ENCODE measurements at places on chromosomes 16 and 17.
A peak's percentile ranks its signal among the peaks of the same experiment; 100 is the strongest.

DNA sequence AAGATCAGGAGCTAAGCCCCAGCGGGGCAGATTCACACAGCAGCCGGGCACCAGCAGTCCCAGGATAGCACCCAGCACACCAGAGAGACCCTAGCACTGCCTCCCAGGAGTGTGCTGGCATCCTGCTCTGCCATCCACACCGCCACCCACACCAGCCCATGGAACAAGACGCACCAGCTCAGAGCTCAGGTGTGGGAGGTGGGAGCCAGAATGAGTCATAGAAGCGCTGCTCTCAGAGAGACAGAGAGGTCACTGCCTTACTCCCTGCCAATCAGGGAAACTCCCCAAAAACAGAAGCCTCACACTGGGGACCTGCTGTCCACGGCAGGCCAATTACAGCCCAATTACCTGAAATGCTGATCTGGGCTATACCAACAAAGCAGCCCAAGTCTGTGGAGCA is 64.9 kb downstream of the CDYL2 start:
- no peak for DNase-seq

DNA sequence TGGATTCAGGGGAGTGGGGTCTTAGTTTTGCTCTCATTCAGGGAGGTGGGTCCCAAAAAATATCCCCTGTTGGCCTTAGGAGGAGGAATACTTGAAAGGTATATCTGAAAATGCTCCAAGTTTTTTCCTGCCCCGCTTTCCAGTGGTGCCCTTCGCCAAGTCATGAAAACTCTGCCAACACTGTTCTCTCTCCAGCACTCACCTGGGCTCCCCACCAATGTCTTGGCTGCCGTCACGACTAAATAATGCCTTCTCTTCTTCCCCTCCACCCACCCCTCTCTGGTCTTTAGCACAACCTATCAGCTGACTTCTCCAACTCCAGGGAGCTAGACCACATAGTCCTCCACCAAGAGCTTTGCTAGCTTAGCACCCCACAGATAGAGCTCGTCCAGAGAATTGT is 30.6 kb downstream of the ZFHX3 start:
- no peak for DNase-seq

GRCh38 chr16:87463722-87464690 is 28.8 kb downstream of the ZCCHC14 start:
- DNase-seq = no peak

GRCh38 chr17:72460711-72461110 is 339.9 kb downstream of the SOX9 start:
- no peak for DNase-seq

DNA sequence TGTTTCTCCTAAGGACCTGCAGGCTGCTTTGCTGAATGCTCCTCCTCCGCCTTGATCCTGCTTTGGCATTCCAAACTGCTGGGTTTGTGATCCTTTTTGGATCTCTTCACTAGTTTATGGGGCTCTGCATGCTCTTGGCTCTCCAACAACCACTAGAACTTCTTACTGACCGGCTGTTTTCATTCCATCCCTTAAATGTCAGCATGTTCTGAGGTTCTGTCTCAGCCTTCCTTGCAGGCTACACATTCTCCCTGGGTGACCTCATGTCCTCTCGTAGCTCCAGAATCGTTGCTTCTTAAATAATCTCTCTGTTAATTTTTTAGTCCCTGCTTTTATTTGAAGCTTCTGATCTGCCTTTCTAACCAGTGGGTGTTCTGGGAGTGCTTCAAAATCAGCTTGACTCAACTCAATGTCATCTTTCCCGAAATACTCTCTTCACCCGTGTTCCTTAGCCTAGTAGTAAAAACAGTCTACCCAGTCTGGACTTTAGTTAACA is 119.0 kb upstream of the HS3ST2 start:
- DNase-seq = no peak

DNA sequence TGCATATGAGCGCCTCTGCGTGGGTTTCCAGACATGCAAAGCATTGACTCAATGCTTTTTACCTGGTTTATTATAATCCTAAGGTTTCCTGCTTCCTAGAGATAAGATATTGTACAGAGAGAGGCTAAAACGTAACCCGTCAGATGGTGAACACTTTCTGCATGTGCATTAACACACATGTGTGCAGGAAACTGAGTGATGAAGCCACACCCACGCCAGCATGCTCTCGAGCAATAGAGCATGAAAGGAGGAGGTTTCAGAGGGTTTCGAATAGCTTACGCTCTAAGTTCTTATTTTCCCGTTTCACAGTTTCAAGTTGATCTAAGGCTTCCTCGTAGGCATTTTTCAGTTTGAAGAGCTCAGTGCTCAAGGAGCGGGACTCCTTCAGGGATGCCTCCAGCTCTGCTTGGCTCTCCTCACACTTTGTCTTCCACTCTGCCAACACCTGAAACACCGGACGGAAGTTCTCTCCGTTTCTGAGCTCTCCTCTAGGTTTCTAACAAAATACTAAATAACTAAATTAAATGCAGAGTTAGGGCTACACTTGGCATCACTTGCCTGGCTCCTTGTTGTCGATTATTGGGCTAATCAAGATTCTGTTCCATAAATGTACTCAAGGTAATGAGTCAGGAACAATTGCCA is 23.2 kb downstream of the MYH3 start:
- no peak for DNase-seq

DNA sequence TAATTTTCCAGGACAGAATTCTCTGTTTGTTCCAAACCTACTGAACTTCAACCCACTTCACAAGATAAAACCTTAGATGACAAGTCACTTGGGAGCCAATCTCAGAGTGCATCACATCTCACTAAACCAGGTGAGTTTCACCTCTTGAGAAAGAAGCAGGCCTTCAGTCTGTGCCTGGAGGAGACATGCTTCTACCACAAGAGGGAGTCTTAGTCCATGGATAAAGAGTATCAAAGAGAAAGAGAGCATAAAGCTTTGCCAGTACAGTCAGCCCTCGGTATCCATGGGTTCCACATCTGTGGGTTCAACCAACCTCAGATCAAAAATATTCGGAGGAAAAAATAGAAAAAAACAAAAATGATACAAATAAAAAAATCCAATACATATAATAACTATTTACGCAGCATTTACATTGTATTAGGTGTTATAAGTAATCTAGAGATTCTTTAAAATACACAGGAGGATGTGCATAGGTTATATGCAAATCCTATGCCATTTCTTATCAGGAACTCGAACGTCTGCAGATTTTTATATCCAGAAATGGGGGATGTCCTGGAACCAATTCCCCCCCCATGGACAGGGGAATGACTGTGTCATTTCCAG is 37.7 kb downstream of the DUSP14 start:
- peak; percentile 25 for DNase-seq

DNA sequence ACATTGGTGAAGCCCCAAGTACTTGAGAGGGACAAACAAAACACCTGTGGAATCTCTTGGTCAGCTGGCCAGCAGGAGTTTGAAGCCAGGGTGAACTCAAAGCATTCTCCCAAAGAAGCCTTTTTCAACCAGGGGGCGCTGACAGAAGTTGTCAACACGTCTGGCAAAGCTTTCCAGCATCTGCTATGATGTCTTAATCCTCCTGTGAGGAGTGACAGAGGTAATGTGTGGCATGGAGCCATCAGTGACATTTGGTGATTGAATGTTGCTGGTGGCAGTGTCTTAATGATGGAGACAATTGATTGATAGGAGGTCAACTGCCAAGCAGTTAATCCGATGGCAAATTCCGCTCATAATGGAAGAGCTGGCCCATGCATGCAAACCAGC is 257.6 kb upstream of the HSBP1 start:
- no peak for DNase-seq

- DNase-seq = no peak
These were observed 212.8 kb upstream of the TNRC6C start for GRCh38 chr17:77745702-77746101.

GRCh38 chr17:58968426-58969061 is 138.1 kb downstream of the TRIM37 start:
- DNase-seq = no peak

GRCh38 chr17:14744761-14745473 is 444.0 kb downstream of the HS3ST3B1 start:
- no peak for DNase-seq

DNA sequence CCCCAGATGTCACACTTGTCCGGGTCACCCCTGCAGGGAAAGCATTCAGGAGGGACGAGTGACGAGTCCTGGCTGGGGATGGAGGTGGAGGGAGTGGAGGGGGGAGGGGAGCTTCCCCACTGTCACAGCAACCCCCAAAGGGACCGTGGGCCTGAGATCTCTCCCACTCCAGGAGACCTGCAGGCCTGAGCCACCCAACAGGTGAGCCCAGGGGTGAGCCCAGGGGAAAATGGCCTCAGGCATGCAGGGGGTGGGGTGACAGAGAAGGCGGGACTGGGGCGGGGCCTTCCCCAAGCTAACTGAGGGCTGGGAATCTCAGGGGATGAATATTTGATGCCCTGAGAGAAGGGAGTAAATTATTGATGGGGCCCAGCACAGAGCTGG is 2.4 kb downstream of the USH1G start:
- DNase-seq = no peak

- DNase-seq = no peak
These were observed at the start of gene CLDN9 for GRCh38 chr16:3012828-3013420. CLDN9 (plus strand) TSS chr16:3012923; CDS start chr16:3013363, 440 bp downstream.

DNA sequence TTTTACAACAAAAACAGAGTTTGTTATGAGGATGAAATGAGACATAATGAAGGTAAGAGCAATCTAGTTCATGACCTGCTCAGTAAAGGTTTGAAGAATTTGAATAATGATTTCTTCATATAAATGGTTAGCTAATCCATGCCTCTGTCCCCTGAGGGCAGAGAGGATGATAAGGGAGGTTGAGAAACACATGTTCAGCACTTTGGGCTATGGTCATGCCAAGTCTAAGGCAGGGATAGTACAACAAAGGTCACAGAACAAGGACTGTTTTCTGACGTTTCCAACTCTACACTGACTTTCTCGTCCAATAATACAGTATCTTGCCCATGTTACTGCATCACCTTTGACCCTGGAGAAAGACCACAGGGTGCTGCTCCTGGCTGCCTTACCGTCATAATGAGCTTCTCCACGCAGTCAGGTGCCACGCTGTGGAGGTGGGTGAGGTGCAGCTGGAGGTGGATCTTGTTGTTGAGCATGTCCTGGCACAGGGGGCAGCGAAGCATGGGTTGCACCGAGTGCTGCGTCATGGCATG is 236.7 kb downstream of the ZFHX3 start:
- DNase-seq = no peak

GRCh38 chr17:62587554-62587953 is 39.9 kb upstream of the MRC2 start:
- DNase-seq = no peak

DNA sequence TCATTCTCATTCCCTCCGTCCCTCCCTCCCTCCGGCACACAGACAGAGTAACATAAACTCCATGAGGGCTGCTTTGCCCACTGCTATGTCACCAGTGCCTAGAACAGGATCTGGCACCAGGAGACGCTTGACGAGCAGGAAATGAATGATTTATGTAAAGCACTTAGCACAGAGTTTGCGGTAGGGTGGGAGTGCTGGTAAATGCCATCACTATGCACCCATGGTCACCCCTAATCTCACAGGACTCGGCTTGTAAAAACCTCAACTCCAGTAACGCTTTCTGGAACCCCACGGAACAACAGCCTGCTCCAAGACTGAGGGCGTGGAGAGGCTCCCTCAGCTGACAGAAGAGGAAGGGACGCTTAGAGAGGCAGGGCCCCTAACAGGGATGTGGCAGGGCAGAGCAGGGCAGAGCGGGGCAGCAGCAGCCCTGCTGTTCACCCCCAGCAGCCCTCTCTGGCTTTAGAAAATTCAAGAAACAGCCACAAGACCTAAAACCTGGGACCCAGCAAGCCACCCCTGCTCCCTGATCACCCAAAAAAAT is 156.9 kb downstream of the C16orf78 start:
- no peak for DNase-seq

DNA sequence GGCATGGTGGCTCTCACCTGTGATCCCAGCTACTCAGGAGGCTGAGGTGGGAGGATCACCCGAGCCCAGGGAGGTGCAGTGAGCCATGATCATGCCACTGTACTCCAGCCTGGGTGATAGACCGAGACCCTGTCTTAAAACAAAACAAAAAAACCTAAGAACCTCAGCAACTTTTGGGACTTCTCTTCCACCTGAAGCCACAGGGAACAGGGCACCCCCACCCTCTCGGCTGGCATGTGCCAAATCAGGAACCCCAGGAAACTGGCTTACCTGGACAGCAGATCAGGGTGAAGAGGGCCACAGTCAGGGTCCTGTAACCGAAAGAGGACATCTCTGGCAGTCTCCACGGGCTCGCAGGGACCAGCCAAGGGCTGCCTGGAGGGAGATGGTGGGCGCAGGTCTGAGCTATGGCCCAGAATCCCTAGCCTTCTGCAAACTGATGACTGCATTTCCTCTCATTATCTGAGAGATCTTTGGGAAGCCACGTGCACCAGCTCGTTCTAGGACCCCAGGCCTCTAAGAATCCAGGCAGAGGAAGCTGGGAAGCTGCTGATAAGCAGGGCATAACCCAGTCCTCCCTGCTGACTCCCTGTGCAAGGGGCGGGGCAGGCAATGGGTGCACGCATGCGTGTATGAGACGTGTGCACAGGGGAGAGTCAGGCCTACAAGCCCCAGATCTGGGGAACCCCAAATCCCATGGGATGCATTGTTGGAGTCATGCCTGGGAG is 8.4 kb downstream of the PRR29 start:
- DNase-seq = no peak

- DNase-seq = no peak
These were observed 55.3 kb downstream of the SKAP1 start for GRCh38 chr17:48374650-48375230.

DNA sequence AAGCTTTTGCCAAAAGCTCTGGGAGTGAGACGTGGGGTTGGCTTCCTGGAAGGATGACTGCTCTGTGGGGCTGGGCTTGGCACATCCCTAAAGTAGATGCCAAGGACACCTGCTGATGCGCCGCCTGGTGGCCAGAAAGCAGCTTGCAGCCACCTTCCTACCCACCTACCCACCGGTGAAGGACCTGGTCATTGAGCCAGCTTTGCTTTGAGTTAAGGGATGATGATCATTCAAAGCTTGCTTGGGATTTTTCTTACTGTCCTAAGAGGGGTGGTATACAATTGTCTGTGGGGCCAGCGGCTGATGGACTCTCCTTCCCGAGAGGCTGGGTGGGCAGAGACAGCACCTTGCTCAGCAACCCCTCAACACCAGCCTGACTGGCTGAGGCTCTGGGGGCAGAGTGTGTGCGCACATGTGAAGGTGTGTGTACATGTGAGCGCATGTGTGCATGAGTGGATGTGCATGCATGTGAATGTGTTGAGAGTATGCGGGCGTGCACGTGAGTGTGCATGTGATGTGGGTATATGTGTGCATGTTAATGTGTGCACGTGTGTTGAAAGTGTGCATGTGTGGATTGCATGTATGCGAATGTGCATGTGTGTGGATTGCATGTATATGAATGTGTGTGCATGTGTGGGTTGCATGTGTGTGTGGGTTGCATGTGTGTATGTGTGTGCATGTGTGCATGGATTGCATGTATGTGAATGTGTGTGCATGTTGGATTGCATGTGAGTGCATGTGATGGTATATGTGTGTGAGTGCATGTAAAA is 18.6 kb downstream of the C1QTNF1 start:
- DNase-seq = no peak

All from NT2/D1 (cell line).